ENCODE measurements at places on chromosomes 6 and 20. TPM values are rescaled to one million over a fixed set of nuclear protein-coding genes. Genes with fewer than 3 reads are reported as not detected.

DNA sequence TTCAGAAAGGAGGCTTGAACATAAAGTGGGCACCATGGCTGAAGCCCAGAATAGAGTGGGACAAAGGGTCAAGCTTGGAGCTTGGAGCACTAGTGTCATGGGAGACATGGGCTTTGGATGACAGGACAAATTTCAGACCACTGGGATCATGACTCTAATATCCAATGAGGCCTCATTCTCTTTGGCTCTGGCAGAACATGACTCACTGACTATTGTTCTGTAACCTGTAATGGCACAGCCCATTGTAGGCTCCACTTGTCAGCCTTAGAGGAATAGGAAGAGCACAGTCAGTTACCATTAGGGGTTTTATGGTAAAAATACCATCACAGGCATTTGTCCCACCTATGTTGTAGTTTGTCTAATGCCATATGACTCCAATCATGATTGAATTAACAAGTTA, 34.0 kb upstream of the MMS22L start:
- no peak for ATAC-seq
- no peaks in the 10 kb centered on the region for H3K4me1 ChIP-seq
- no peak overlapping the region for H3K27ac ChIP-seq
- no peaks in the 10 kb centered on the region for H3K36me3 ChIP-seq

DNA sequence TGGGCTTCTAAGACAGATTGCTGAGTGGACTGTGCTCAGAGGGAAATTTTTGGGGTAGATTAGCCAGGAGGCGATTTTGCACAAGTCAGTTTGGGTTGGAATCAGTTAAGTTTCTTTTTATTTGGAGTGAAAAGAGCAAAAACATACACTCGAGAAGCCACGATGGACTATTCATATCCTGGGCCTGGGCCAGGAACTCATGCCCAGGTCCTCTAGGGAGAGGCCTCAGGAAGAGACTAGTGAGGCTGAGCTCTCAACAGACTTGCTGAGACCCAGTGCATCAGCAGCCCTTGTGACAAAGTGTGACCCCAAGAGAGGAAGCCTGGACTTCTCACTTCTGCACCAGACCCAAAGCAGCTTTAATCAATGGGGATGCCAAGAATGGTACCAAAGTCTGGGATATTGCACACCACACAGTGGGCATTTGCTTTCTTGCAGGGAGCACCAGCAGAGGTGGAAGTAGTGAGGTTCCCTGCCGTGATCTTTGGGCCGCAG, 61.6 kb upstream of the MAFB start:
- ATAC-seq, result no peak
- peaks cover 5% of the 10 kb centered on the region for H3K4me1 ChIP-seq
- H3K27me3 ChIP-seq, result no peaks in the 10 kb centered on the region
- H3K4me3 ChIP-seq, result no peak overlapping the region
- no peaks in the 10 kb centered on the region for H3K36me3 ChIP-seq

- no peaks in the 10 kb centered on the region for H3K36me3 ChIP-seq
- H3K27ac ChIP-seq, result no peak overlapping the region
These were observed 44.1 kb downstream of the MRAP2 start for GRCh38 chr6:84077645-84078044.

The ULBP2 gene
- not detected for total RNA-seq

DNA sequence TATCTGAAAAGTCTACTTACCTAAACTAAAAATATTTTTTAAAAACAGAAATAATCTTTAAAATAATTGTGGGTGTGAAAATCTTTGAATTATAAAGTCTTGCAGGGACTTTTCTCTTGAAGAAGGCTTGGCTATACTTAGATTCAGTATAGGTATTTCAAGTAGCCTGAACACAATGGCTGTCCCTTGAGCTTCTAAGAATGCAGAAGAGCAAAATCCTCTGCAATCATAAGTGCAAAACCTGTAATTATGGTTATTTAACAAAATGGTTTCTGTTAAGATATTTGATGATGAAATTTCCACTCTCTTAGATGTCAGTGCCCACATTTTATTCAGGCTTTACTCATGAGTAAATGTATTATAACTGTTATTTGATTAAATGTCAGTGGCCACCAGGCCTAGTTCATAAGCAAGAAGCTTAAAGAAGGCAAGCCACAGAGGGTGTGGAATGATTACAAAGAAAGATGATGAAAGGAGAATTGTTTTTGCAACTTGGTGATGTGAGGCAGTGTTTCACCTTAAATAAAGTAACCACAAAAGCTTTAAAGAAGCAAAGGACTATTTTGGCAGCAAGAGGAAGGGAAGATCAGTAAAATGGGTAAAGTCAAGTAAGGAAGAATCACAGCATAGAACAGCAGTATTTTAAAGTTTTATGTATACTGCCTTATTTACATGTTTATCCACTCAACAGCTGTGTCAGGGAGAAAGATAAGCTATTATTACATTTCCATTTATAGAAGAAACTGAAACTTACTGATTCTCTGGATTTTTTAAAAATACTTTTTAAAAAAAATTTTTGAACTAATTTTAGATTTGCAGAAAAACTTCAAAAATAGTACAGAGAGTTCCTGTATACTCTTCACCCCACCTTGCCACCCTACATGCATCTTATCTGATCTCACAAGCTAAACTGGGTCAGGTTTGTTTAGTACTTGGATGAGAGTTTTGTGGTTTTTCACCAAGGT, 351.2 kb upstream of the RUNX2 start:
- H3K4me3 ChIP-seq, result peak overlapping the region; percentile 41
- no peaks in the 10 kb centered on the region for H3K27me3 ChIP-seq
- H3K36me3 ChIP-seq, result no peaks in the 10 kb centered on the region
- peak; percentile 83 for ATAC-seq

DNA sequence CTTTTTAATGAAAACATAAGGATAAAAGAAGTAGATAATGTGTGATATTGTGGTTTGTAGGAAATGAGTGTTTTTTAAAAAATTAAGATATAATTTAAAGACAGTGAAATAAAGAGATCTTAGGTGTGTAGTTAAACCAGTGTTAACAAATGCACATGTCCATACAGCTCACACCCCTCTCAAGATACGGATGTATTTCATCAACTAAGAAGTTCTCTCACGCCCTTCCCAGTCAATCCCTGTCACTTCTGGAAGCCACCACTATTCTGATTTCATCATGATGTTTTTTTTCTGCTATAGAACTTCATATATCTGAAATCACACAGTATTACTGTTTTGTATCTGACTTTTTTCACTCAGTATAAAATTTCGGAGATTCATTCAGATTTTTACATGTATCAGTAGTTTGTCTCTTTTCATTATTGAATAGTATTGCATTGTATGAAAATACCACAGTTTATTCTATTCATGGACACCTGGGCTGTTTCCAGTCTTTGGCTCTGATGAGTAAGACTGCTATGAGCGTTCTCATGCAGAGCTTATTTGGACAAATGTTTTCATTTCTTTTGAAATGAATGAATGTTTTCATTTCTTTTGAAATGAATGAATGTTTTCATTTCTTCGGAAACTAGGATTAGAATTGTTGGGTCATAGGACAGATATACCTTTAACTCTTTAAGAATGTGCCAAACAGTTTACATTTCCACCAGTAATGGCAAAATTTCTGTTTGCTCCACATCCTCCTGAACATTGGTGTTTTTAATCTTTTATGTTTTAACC, 49.7 kb upstream of the ELOVL5 start:
- no peaks in the 10 kb centered on the region for H3K36me3 ChIP-seq
- no peaks in the 10 kb centered on the region for H3K27me3 ChIP-seq
- H3K4me3 ChIP-seq, result no peak overlapping the region

The IL17F gene
- 295 TPM for total RNA-seq

- H3K4me3 ChIP-seq, result no peak overlapping the region
- no peak for ATAC-seq
- no peaks in the 10 kb centered on the region for H3K4me1 ChIP-seq
- no peaks in the 10 kb centered on the region for H3K36me3 ChIP-seq
- H3K27me3 ChIP-seq, result no peaks in the 10 kb centered on the region
These were observed 612.2 kb downstream of the HDGFL1 start for GRCh38 chr6:23181356-23182110.

All from activated T-helper 17 cell treated with anti-CD3 and anti-CD28 coated beads, Interleukin-2, amount 50 U/mL, for 72 hours (primary cell).